Breast epithelium (tissue), 4 donors: ENCODE measurements at places on chromosomes 2 and 18. TPM values are rescaled to one million over a fixed set of nuclear protein-coding genes. Genes with fewer than 3 reads are reported as not detected.

GRCh38 chr2:210558708-210559107, 2.3 kb downstream of the CPS1 start:
- H3K4me3 ChIP-seq, result no peak overlapping the region
- no peaks in the 10 kb centered on the region for H3K36me3 ChIP-seq
- H3K27me3 ChIP-seq, result no peaks in the 10 kb centered on the region
- H3K27ac ChIP-seq, result no peak overlapping the region
- DNase-seq, result no peak

DNA sequence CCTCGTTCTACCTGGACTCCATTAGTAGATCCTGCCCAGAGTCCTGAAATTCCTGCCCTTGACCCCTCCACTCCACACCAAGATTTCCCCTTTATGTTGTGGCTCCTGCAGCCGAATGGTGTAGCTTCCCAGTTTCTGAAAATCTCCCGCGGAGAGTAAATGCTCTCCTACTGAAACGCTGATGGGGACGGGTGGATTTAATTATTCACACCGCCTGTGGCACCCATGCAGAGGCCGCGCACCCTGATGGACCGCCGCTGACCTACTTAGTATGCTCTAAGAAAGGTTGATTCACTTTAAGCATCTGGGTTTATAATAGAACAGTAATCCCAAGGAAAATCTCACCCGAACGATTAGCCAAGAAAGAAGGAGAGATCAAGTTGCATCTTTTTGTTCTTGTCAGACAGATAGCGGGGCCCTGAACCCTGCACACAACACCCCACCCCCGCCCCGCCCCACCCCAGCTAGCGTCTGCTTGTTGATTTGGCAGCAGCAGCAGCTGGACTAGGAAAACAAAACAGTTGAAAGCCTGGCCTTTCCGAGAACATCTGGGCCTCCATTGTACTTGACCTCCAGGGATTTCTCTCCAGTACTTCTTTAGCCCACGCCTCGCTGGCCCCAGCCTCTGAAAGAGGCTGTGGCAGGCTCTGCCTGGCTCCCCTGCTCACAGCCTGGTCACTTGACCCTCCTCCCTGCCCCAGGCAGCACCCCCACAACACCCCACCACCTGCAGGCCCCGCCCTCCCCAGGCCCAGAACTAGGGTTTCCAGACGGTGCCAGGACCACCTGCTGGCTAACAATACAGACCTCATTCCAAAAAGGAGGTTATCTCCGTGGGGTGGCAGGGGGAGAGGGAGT, 53.6 kb downstream of the DPYSL5 start:
- no peaks in the 10 kb centered on the region for H3K36me3 ChIP-seq
- peak overlapping the region; percentile 48 for H3K27ac ChIP-seq
- H3K27me3 ChIP-seq, result no peaks in the 10 kb centered on the region
- H3K4me3 ChIP-seq, result no peak overlapping the region

DNA sequence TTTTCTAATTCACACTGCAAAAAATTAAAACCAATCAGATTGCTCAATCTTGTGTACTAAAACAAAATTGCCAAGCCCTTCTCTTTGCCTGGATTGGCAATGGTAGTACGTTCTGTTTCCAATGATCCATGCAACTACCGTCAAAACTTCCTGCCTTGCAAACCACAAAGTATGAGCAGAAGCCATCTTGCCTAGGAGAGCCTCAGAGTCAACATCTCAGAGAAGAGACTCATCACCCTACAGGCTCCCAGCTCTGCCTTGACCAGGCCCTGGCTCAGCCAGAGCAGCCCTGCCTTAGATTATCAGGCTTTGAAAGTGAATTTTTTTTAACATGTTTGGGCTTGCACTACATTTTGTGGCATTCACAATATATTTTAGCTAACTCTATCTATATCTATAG, 574.1 kb downstream of the SATB2 start:
- no peaks in the 10 kb centered on the region for H3K27me3 ChIP-seq
- H3K27ac ChIP-seq, result no peak overlapping the region
- H3K4me3 ChIP-seq, result no peak overlapping the region
- H3K4me1 ChIP-seq, result no peaks in the 10 kb centered on the region

- DNase-seq, result no peak
- H3K27me3 ChIP-seq, result no peaks in the 10 kb centered on the region
- no peak overlapping the region for H3K4me3 ChIP-seq
- no peaks in the 10 kb centered on the region for H3K4me1 ChIP-seq
Observed at GRCh38 chr18:33755931-33756560, 178.0 kb downstream of the ASXL3 start.

GRCh38 chr2:61238219-61239012, 76.4 kb downstream of the C2orf74 start:
- H3K36me3 ChIP-seq, result no peaks in the 10 kb centered on the region
- DNase-seq, result no peak
- no peak overlapping the region for H3K27ac ChIP-seq

DNA sequence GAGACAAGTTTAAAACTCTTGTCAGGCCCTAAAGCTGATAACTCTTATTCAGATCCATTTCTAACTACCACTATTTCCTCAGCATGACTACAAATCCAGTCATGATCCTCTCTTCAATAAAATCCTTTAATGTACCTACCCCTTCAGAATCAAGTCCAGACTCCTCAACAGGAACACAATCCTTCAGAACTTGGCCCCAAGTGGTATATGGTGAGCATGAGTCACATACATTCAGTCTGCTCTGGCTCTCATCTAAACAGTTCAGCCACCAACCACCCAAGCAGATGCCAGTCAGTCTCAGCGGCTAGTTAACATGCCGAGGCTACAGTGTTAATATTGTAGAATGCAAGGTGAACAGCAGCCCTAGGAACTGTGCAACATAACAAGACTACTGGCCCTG, 9.7 kb downstream of the LMAN2L start:
- H3K4me3 ChIP-seq, result no peak overlapping the region
- H3K4me1 ChIP-seq, result no peaks in the 10 kb centered on the region
- no peak for DNase-seq

DNA sequence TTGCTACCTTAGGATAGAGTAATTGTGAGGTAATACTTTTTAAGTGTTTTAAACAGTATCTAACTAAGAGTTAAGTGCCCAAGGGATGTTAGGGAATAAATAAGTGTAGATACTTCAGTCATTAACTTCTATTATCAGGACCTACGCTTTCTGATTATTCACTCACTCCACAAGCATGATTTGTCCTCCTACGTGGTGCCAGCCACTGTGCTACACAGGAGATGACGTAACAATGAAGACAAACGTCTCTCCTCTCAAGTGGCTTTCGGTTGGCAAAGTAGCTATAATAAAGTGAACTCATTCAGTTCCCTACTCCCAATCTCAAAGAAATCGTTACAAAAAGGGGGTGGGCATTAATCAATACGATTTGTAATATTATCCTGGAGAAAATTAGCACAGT, 100.9 kb upstream of the SETBP1 start:
- H3K4me3 ChIP-seq, result no peak overlapping the region
- no peaks in the 10 kb centered on the region for H3K27me3 ChIP-seq
- no peaks in the 10 kb centered on the region for H3K4me1 ChIP-seq
- no peaks in the 10 kb centered on the region for H3K36me3 ChIP-seq
- no peak overlapping the region for H3K27ac ChIP-seq

GRCh38 chr2:224151680-224152310, 112.7 kb upstream of the SERPINE2 start:
- H3K36me3 ChIP-seq, result no peaks in the 10 kb centered on the region

DNA sequence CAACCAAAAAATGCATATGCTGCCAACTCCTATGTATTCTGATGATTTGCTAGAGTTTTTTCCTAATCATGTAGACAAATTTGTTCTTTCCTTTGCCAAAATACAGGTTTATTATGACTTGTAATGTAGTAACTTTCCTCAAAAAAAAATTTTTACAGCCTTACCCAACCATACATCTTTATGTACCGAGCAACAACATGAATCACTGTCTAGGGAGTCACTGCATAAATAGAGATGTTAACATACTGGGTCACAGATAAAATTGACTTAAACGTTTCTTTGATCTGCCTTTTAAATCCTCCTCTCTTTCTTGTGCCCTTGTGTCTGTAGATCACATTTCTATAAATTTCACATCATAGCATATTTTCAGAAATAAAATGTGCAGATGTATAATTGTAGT, 143.6 kb downstream of the MBD2 start:
- no peaks in the 10 kb centered on the region for H3K4me1 ChIP-seq
- H3K4me3 ChIP-seq, result no peak overlapping the region
- no peaks in the 10 kb centered on the region for H3K27me3 ChIP-seq
- DNase-seq, result no peak
- H3K27ac ChIP-seq, result no peak overlapping the region
- no peaks in the 10 kb centered on the region for H3K36me3 ChIP-seq

DNA sequence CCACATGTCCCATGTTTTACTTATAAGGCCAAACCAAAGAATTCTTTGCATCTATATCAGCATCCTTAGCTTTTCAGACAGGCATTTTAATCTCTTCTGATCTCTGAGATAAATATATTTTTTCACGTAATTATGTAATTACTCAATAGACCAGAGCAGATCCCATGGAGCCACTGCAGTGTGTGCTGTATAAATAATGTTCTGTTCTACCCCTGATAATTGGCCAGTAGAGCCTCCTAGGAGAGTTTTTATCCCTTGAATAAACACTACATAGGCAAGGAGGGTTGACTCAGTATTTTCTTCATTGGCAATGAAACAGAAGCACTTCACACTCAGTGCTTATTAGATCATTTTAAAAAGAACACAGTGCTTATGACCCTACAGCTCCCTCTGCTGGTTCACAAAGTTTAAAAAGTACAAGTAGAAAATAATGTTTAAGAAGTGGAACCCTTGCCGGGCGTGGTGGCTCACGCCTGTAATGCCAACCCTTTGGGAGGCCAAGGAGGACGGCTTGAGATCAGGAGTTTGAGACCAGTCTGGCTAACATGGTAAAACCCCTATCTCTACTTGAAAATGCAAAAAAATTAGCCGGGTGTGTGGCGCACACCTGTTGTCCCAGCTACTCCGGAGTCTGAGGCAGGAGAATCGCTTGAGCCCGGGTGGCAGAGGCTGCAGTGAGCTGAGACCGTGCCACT, 91.9 kb downstream of the PPP1R1C start:
- no peaks in the 10 kb centered on the region for H3K36me3 ChIP-seq
- H3K27ac ChIP-seq, result no peak overlapping the region
- DNase-seq, result no peak
- no peaks in the 10 kb centered on the region for H3K27me3 ChIP-seq
- H3K4me1 ChIP-seq, result no peaks in the 10 kb centered on the region
- no peak overlapping the region for H3K4me3 ChIP-seq

Gene SLC25A12
- total RNA-seq, result 54.7 TPM

Gene EML6
- 5.9 TPM for total RNA-seq

Gene SERPINB13
- total RNA-seq, result not detected
